ENCODE measurements at places on chromosomes 12 and 14.

DNA sequence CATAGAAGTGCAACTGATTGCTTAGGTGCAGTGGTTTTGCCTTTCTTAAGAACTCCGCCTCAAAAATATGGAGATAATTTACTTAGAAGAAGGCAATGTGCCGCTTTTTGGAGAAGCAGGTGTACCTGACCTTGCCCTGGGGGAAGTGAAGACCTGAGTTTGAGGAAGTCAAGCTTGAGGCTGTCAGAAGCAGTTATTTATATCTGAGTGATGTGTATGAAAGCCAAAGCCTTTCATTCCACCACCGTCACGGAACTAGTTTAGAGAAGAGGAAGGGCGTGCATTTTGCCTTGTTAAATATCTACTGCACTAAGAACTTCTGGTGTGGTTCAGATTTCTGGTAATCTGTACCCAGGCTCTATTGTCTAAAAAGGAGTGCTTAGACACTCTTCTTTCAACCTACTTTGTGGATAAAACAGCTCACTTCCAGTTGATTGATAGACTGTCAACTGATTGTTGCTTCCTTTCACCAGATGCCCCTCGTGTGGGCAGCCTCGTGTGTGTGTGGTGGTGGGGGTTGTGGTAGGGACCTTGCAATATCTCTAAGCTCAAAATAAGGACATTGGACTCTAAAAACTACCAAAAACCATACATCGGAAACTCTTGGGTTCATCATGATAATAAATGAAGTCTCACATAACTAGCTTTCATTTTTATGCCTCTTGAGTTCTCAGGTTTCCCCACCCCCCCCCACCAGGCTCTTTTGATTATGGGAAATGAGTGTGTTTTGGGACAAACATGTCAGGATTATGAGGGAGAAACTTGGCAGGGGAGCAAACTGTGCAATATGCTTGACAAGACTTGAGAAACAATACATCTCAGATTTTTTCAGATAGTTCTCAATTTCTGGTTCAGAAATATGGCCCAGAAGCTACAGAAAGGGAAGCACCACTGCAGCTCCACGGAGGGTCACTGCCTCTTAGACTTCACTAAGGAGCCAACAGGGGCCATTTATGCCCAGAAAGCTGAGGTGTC, 78.6 kb downstream of the ARF6 start:
- no peak for DNase-seq

GRCh38 chr12:76236640-76237039, 111.6 kb downstream of the BBS10 start:
- no peak for DNase-seq

- DNase-seq, result no peak
Measured at GRCh38 chr12:11822081-11822834, 172.8 kb downstream of the ETV6 start.

GRCh38 chr14:88518592-88519512, 36.0 kb downstream of the PTPN21 start:
- peak; percentile 11 for DNase-seq

DNA sequence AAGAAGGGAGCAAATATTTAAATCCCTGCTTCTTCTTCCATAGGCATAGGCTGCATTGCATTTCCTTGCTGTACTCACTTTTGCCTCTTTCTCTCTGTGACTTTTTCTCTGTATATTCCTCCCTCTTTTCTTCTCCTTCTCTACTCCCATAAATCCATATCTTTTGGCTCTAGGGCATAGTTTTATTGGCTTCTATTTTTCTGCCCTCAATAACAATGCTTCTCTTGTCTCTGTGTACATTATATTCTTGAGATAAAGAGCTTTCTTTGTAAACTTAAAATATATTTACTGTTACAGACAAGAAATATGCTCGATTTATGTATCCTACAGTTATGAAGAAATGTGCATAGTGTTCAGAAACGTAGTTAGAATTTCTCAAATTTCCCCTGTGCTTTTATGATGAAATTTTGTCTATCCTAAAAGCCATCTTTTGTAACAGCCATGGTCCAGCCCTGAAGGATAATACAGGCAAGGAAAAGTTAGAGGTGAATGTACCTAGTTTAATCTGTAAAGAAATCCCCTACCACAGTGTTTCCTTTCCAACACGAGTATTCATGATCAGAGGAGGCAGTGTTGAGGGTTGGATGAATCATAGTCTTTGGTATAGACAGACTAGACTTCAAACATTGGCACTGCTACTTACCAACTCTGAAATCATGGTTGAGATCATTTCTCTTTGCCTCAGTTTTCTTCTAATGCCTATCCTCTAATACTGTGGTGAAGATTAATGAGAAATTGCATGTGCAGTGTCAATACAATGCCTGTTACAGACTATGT, 173.3 kb upstream of the FAR2 start:
- DNase-seq, result no peak

- no peak for DNase-seq
Measured at GRCh38 chr14:103198131-103199105, 75.2 kb downstream of the TNFAIP2 start.

- no peak for DNase-seq
Measured at GRCh38 chr14:21037156-21037555, 2.5 kb upstream of the RNASE13 start.

DNA sequence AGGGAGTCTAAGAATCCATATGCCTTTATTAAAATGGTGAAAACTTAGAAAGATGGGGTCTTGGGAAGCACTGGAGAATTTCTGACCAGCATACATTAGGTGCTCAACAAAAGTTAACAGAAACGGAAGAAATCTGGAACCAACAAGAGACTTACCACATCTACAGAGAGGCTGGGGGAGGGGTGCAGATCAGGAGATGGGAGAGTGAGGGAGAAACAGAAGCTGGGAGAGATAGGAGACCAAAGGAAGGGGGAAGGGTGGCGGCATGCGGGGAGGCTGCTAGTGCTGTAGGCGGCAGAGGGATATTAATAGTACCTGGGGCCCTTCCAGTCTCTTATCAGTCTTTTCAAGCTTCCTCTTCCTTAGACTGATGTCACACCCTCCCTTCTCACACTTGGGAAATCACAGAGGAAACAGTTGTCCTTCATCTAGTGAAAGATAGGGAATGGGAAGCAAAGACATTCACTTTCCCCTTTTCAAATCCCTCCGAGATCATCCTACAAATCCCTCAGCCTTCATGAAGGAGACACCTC, 18.1 kb downstream of the ZBTB39 start:
- no peak for DNase-seq

DNA sequence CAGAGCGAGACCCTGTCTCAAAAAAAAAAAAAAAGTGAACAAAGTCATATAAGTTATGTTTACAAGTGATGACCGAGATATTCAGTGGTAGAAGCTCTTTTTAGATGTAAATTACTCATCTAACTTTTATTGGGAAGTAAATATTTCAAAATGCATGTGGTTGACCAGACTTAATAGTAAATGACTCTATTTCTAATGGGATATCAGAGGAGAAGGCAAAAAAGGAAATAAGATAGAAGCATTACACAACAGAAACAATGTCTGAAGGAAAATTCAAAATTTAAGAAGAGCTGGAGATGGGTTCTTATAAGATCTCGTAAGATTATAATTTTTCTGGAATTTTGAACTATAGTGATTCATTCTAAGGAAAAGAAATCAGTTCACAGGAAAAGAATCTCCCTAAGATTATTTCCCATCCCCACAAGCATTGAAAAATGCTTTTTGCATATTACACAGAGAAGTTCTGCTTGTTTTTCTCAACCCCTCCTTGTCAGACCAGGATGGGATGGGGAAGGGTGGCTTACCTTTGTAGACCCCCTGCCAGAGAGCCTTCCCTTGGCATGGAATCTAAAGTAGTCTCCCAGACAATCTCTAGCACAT, 63.1 kb upstream of the STK38L start:
- DNase-seq, result no peak

- DNase-seq, result no peak
Measured at GRCh38 chr12:57027011-57027804, 10.9 kb upstream of the TAC3 start.

GRCh38 chr12:53344824-53345485, 8.8 kb upstream of the SP7 start:
- peak; percentile 50 for DNase-seq

DNA sequence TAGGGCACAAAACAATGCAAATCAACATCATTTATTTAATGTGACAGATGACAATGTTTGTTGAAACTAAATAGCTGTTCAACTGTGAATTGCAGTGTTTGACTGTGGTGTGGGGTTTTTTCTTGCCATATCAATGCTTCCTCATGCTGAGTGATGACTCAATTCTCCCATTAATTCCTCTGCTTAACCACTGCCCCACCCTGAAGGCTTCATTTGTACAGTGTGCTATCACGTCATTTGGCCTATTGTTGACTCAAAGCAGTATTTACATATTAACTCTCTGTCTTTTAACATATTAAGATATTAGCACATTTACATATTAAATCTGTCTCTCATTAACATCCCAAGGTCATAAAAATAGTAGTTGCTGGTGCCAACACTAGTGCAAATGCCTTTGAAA, 164.8 kb upstream of the NRXN3 start:
- DNase-seq, result no peak

GRCh38 chr12:71266606-71267005, 108.8 kb upstream of the TSPAN8 start:
- no peak for DNase-seq

Data from amniotic stem cell (primary cell).